ENCODE measurements at places on chromosomes 3 and 15.

GRCh38 chr15:31215490-31216214 is 111.0 kb upstream of the KLF13 start:
- DNase-seq: peak; percentile 71

DNA sequence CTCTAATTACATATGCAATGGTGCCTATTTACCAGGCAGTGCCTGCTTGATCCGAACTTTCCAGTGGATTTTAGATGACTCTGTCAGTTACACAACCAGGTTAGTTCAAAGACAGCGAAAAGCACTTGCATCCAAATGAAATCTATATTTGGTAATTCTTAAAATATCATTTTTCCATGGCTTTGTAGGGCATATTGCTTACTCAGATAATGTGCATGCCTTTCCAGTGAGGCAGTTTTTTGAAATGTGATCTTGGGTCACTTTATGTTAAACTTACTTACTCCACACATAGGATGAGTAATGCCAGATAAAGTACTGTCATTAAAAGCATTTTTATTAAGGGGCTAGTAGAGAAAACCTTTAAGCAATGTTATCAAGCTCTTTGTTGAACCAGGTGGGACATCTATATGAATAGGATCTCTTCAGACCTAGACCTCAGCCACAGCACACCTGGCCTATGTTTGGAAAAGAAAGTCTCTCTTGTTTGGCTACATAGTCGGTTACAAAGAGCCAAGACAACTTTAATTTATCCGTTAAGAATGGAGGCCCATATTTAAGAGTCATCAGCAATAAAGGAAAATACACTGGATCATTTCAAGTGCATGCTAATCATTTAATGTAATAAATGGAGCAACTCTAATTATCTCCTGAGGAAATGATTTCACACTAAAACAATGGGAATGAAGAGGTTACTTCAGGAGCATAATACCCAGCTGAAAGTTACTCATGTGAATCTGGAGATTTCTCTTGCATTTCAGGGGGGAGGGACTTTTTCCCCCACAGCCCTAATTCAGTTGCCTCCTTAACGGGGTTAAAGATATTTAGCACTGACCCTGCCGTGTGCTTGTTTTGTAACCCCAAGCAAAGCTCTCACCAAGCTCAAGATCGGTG is 56.3 kb upstream of the TMCO5A start:
- DNase-seq: no peak

DNA sequence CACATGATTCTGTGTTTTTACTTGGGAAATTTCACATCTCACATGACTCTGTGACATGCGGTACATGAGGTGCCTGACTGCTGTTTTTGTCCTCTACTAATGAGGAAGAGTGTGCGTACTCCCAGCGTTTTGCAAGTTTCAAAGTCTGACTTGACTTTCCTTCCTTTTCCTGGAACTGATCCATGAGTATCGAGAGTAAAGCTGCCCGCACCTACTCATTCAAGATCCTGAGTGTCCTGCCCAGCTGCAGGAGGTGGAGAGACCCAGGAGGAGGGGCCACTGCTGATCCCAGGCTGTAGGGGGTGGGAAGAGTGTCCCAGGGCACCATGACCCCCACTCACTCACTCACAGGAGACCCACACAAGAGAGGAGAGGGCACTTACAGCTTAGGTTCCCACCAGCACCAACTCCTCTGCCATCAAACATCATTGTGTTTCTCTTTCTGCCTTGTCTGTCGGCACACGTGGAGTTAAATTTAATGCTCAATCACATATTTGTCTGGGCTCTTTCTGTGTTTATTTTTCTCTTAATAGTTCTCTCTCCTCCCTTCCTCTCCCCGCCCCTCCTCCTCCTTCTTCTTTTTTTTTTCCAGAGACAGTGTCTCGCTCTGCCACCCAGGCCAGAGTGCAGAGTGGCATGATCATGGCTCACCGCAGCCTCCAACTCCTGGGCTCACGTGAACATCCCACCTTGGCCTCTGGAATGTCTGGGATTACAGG is 1.4 kb downstream of the CCR5AS start:
- no peak for DNase-seq

GRCh38 chr3:180085122-180085710 is 48.5 kb upstream of the PEX5L start:
- no peak for DNase-seq

- DNase-seq: no peak
These were observed 159.4 kb upstream of the GBE1 start for GRCh38 chr3:81920816-81921215.

DNA sequence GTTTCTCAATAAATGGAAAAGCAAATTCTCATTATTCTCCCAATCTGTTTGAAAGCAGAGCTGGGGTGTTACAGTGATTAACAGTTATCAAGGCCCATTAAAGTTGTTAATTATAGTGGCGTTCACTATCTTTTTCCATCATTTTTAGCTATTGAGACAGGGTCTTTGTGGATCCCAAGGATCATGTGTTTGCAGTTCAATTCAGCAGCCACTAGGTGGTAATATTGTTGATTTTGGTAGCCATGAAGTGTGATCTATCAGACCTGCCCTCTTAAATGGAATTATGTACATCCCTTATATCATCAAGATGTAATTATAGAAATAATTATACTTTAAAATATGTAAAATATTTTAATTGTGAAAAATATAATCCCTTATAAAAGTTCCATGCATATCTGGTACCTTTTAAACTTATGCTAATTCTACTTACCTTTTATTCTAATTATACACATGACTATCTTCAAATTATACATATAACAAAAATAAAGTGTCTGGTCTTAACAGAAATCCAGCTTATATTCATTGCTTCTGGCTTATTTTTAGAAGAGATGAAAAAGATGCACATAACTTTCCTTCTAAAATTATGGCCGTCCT is 126.4 kb downstream of the GREM1 start:
- DNase-seq: no peak

GRCh38 chr15:64096668-64097384 is 1.0 kb downstream of the SNX1 start:
- peak; percentile 10 for DNase-seq

- DNase-seq: peak; percentile 81
These were observed 57.4 kb upstream of the BDH1 start for GRCh38 chr3:197613199-197613598.

DNA sequence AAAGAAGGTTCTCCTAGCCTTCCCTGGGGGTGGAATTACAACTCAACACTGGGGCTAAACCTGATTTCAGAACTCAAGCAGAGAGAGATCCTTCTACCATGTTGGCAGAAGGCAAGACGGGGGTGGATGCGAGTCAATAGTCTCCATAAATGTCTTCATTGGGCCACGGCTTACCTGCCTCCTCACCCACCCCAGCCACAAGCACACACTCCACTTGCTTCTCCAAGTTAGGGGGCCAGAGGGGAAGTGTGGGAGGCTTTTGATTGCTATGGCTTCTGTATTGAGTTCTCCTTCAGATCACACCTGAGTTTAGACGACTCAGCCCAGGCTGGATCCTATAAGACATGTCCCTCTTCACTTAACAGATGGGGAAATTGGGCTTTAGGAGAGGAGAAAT is 178.9 kb downstream of the UACA start:
- no peak for DNase-seq

DNA sequence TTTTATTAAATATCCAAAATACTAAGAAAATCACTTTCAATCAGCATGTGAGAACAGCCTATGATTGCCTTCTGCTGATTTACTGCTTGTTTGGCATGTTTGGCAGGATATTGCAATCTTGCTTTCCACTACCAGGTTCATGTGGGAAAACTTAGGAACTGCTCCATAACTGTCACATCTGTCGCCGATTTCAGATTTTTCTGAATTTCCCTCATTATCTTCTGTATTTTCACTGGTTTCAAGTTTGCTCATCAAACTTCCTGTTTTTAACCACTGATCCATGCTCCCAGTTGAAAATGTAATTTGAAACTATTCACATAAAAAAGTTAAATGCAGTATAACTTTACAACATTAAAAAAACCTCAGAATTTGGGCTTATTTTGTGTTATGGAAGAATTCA is 93.0 kb downstream of the NFKBIZ start:
- no peak for DNase-seq

GRCh38 chr3:16496008-16496407 is 17.5 kb downstream of the RFTN1 start:
- DNase-seq: peak; percentile 35

Data from central memory CD4-positive, alpha-beta T cell (primary cell).